Kidney (tissue), 22 donors: ENCODE measurements at places on chromosomes 3 and 15. TPM values are rescaled to one million over a fixed set of nuclear protein-coding genes. Genes with fewer than 3 reads are reported as not detected.

DNA sequence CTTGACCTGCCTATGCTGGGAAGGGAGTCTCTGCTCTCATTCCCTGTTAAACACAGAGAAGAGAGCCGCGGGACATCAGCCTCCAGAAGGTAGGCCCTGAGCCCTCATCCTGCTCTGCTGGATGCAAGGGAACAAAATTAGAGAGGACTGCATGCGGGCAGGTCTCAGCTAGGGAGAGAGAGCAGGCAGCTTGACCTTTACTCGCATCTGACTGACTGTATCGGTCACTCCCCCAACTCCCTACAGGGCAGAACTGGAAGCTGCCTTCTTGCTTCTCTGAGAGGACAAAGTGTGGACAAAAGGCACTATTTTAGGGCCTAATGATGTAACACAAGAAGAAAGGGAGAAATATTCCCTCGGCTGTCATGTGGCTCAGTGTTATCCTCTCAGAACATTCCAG, 38.7 kb upstream of the ATOSA start:
- DNase-seq: no peak

Gene FANCD2OS
- total RNA-seq: not detected

DNA sequence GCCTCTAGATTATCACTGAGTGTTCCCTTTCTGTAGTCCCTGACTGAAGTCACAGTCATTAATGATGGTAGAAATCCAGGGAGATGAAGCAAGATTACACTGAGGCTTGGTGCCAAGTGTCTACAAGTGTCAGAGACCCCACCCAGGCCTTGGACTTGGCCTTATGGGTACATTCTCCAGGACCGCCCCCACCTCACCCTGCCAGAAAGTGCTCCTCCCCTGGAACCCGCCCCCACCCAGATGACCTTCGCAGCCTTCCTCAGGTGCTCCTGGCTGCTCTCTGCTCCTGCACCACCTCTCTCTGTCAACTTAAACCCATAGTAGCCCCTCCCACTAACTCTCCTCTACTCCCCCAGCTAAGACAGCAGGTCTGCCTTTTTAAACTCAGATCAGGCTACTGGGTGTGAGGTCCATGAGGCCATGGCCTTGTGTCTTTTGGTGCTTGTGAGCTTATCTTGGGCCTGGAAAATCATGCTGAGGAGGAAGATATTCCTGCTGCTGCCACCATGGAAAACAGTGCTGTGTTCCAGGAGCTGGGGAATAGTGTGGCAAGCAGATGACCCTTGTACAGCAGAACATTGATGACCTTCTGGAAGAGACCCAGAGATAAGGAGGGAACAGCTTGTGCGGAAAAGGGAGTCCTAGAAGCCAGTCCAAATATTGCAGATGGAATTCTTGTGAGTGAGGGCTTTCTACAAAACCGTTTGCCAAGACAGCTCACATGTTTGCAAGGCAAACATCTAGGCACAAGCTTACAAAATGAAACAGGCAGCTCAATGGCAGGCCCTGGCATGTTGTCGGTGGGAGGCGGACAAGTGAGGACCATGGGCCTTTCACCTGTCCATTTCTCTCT, 40.3 kb upstream of the NDUFB4 start:
- no peak for DNase-seq

Gene SPRED1
- 36.2 TPM for total RNA-seq

Gene PYDC2
- not detected for total RNA-seq

DNA sequence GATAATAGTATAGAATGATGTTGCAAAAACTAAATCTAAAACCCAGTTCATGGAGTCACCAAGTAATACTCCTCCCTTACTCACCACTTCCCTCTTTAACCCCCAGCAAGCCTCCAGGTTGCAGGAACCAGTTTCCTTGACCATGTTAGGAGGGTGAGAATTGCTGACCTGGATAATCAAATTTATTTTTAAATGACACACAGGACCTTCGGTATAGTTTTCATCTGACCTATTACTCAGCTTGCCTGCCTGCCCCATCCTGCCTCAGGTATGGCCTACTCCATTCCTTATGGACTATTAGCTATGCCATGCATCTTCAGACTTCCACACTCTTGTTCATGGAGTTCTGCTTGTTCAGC, 883 bp downstream of the RTP4 start:
- no peak for DNase-seq

- peak; percentile 72 for DNase-seq
Measured at GRCh38 chr3:152258448-152259393, 10.0 kb upstream of the MBNL1 start.

GRCh38 chr15:85826756-85827515, 32.2 kb upstream of the KLHL25 start:
- no peak for DNase-seq

- DNase-seq: peak; percentile 29
Measured at GRCh38 chr3:22536541-22536940, 666.6 kb upstream of the UBE2E2 start.

DNA sequence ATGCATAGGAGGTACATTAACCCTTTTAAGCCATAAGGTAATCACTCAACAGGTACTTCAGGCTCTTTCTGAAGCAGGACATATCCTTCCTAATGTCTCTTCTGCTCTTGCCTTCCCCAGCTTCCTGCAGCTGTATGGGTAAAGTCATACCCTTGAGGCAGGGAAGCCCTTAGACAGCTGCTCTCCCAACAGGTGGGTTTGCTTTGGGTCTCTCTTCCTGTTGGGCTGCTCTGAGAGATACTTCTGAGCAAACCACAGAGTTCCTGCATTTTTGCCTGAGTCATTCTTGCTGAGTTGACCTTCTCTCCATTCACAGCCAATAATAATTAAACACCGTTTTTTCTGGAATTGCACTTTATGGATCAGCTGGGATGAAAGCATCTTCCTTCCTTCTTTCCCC, 2.0 kb upstream of the TRAT1 start:
- no peak for DNase-seq

Gene TCAIM
- total RNA-seq: 30.4 TPM

Gene SLC24A5
- total RNA-seq: not detected

DNA sequence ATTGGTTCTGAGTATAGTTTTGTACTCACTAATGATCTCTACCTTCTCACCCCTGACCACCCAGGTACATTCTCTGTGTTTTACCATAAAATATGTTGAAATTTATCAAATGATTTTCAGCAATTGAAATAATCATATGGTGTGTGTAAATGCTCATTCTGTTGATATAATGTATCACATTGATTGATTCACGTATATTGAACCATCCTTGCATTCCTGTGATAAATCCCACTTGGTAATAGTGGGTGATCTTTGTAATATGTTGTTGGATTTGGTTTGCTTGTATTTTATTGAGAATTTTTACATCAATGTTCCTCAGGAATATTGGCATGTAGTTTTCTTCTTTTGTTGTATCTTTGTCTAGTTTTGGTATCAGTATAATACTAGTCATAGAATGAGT, 1497.6 kb downstream of the OTOL1 start:
- no peak for DNase-seq

GRCh38 chr3:46349484-46350261, 4.2 kb upstream of the CCR2 start:
- DNase-seq: no peak

Gene SEMA3B
- 96.1 TPM for total RNA-seq

Gene CPLX3
- total RNA-seq: not detected

GRCh38 chr3:196203846-196204245, 7.4 kb downstream of the ZDHHC19 start:
- no peak for DNase-seq

GRCh38 chr15:36886701-36887100, 213.6 kb downstream of the MEIS2 start:
- DNase-seq: peak; percentile 55

Gene GABRB3
- total RNA-seq: 6.9 TPM

DNA sequence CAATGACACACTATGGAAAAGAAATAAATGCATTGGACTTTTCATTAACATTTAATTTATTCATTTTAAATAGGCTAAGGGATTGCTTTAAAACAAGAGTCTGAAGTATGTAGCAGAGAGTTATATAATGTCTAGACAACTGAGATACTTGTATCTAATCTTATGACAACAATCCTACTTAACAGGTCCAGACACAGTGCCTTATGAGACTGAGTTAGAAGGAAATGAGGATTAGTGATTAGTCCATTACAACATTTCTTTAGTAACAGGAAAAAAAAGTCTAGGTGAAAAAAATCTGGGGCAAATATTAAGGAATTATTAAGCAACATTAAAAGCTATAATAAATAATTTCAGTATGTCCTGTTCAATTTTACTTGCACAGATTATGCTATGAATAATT, 140.6 kb downstream of the MEIS2 start:
- no peak for DNase-seq

Gene PLSCR5
- not detected for total RNA-seq

DNA sequence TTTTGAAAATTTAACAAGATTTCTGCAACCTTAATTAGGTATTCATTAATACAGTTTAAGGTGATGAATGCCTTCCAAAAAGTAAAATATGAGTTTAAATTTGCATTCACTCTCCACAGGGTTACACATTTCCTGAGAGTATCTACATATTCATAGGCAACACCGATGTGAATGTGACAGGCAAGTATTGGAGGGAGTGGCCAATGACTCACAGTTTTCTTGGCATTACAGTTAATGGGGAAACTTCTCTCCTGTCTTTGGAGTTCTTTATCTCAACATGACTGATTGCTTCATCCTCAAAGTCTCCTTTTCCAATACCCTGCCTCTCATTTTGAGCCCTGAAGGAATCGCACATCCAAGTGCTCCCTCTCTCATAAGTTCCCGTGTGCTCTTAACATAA, 181.9 kb upstream of the CHL1 start:
- no peak for DNase-seq

DNA sequence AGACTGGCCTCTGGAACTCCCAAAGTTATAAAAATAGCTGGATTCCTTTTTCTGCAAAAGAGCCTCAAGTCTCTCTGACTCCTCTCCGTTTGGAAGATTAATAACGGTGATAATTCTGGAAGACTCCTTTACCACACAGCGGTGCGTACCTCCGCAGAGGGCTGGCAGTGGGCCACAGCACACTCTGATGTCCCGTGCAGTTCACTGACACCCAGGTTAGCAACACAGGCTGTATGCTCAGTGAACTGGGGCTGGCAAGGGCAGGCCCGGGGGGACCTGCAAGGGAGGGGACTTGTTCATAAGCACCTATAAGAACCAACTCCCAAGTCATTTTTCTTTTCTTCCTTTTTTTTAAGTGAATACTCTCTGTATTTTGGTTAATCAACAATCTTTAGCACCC, 120.3 kb upstream of the TJP1 start:
- DNase-seq: no peak

Gene UBE2Q2
- total RNA-seq: 31.6 TPM

GRCh38 chr3:72035606-72036005, 250.7 kb upstream of the PROK2 start:
- no peak for DNase-seq

DNA sequence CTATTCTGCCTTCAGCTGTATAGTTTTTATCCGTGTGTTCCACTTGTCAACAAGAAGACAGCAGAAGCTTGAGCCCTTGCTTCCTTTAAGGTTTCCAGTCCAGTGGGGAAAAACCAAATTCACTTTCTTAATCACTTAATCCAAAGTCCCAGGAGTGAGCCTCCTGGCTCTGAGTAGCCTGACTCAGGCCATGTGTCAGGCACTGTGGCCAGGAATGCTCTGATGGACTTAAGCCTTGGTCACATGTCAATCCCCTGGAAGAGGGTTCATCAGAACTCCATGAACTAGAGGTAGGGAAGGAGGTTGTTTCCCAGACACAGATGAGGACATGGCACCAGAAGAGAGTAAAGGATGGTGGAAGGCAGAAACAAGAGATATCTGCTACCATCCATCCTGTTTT, 8.8 kb downstream of the VIPR1 start:
- no peak for DNase-seq

Gene UBE2E2
- 40.9 TPM for total RNA-seq

DNA sequence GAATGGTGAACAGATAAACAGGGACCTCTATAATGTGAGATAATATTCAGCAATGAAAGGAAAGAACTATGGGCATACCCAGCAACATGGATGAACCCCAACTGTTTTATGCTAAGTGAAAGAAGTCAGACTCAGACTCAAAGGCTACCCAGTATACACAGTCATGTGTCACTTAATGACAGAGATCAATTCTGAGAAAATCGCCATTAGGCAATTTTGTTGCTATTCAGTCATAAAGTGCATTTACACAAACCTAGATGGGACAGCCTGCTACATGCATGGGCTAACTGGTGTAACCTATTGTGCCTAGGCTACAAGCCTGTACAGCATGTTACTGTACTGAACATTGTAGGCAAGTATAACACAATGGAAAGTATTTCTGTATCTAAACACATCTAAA, 76.5 kb downstream of the B3GNT5 start:
- DNase-seq: no peak

DNA sequence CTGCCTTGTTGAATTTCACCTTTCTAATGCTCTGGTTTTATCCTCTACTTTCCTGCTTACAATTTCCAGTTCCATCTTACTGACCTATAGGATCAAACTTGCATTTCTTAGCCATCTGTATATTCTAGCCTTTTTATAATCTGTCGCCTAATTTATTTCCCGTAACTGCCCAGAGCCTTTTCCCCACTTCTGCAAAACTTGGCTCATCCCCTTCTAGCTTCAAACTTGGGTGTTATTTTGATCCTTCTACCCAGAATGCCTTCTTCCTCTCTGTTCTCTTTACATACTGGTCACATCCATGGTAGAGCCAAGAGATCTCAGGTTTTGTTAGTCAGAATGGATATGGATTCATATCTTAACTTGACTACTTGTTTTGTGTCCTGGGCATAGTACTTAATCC, 2.6 kb downstream of the SACM1L start:
- no peak for DNase-seq

Gene TRANK1
- total RNA-seq: 21.4 TPM

Gene CLDN11
- total RNA-seq: 2.4 TPM

Gene ACTRT3
- total RNA-seq: 2.9 TPM

DNA sequence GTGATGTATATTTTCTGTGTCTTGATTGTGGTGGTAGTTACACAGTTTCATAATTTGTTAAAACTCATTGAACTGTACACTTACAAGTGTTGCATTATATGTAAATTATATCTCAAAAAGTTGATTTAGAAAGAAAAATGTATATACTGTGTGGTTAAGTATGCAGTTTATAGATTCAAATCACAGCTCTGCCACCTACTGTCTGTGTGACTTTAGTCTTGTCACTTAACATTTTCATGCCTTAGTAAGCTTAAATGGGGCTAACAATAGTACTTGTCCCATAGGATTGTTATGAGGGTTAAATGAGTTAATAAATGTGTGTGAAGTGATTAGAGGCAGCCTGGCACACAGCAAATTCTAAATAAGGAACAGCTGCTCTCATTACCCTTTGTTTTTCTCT, 120.9 kb upstream of the P2RY1 start:
- no peak for DNase-seq

Gene TMOD3
- 49.0 TPM for total RNA-seq

Gene COX5A
- 150 TPM for total RNA-seq

DNA sequence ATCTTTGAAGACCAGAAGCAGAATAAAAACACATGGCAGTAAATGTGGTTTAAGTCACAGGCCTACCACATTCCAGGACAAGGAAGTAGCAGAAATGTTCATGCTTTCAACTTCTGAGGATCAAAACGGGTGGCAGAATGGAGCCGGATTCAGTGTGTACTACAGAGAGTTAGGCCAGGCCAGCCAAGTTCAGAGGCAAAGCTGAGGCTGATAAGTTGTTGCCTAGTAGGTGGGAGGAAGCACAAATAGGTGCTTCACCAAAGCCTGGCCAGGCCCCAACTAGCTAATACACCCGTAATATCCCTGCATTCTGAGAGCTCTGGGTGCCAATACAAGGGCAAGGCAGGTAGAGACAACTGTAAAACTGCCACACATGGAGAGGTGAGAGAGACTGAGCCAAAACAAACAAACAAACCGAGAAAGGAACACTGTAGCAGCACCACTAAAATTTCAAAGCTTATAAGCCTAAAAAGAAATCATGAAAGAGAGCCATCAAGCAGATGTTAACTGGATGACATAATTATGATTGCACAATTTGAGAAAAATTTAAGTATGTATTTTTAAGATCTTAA, 156.4 kb upstream of the CBLB start:
- no peak for DNase-seq
